SJCRH30 (cell line): ENCODE measurements at places on chromosomes 3 and 15. TPM values are rescaled to one million over a fixed set of nuclear protein-coding genes. Genes with fewer than 3 reads are reported as not detected.

Gene MAP1A
- total RNA-seq, result 10.1 and 10.3 TPM in 2 replicates

Gene SLC25A38
- total RNA-seq, result 29.9 and 31.4 TPM in 2 replicates

DNA sequence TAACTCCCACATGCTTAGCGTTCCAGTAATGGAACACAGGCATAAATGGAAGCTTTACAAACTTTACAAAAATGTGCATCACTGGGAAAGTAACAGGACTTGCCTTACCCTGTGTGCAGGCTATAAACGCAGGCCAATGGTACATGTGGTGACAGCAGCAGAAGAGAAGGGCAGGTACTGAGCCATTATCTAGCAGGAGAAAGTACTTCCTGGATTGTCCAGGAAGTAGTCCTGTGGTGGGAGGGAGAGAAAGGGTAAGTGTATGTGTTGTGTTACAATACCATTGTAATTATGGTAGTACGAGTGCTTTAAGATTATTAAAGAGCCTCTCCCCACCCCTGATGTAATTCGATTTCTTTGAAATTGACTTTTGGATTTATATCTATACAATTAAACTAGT is 5.3 kb downstream of the ATP1B3 start:
- H3K27ac ChIP-seq, result no peak overlapping the region
- H3K36me3 ChIP-seq, result peaks cover 24% of the 10 kb centered on the region
- no peak for DNase-seq
- peaks cover 8% of the 10 kb centered on the region; the same call in 1 of the 2 replicates for H3K4me1 ChIP-seq
- no peak overlapping the region for H3K4me3 ChIP-seq
- H3K27me3 ChIP-seq, result no peaks in the 10 kb centered on the region

DNA sequence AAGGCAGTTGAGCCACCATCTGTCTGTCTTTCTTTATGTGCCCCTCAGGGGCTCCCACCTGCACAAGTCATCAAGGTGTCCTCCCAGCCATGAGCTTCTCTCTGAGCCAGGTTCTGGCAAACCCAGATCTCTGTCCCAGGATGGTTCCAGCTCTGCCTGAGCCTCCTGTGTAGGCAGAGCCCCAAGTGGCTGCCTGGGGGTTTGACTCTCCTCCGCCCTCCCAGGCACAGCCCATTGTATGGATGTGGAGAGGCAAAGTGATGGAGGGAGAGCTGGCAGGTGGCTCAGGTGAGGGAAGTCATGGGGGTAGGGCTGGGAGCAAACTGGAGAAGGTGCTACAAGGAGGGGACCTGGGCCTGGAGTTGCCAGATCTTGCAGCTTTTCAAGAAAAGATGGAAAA is 56.9 kb downstream of the GRIP2 start:
- H3K4me3 ChIP-seq, result no peak overlapping the region
- H3K4me1 ChIP-seq, result no peaks in the 10 kb centered on the region
- DNase-seq, result no peak
- H3K27ac ChIP-seq, result no peak overlapping the region
- no peaks in the 10 kb centered on the region for H3K27me3 ChIP-seq

- H3K27ac ChIP-seq, result no peak overlapping the region
- no peaks in the 10 kb centered on the region for H3K27me3 ChIP-seq
- no peaks in the 10 kb centered on the region for H3K36me3 ChIP-seq
- no peak overlapping the region for H3K4me3 ChIP-seq
- peak; percentile 15 for DNase-seq
Observed at GRCh38 chr3:143443851-143444331, 324.3 kb downstream of the CHST2 start.

DNA sequence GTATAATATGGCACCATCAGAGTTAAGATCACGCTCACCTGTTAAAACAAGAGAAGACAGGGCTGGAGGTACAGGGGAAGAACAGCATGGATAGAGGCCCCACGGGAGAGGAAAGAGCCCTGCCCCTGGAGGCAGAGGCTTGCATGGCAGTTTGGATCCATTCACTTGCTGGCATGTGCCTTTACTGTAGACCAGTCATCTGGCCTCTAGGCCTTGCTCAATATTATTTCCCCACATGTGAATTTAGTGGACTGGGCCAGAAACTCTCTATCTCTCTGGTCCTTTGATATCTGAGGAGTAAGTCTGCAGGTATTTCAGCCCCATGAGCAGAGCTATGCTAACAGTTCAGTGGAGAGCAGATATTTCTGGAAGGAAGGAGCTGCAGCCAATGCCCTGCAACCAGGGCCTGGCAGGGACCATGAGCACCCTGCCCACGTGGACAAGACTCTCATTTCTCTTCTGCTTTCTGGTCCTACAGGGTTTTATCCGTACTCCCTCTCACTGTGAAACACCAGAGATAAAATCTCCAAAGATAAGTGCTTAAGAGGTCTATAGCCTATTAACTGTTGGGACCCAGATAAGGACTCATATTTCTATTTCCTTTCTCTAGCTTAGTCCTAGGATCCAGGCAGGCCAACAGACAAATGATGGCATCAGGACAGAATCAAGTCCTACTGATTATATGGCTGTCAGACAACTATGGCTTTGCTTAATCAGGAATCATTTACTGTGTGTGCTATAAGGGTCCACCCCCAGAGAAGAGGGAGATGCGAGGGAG is 65.0 kb downstream of the CLDN11 start:
- no peaks in the 10 kb centered on the region for H3K4me1 ChIP-seq
- no peak overlapping the region for H3K4me3 ChIP-seq
- no peak overlapping the region for H3K27ac ChIP-seq
- DNase-seq, result no peak
- H3K36me3 ChIP-seq, result no peaks in the 10 kb centered on the region
